ENCODE measurements at places on chromosomes 5 and 9. TPM values are rescaled to one million over a fixed set of nuclear protein-coding genes. Genes with fewer than 3 reads are reported as not detected.

The STING1 gene
- total RNA-seq = 26.6 TPM

The STXBP1 gene
- total RNA-seq = 40.7 TPM

- no peak overlapping the region for H3K4me3 ChIP-seq
- peaks cover 80% of the 10 kb centered on the region for H3K4me1 ChIP-seq
- no peaks in the 10 kb centered on the region for H3K27me3 ChIP-seq
Measured at GRCh38 chr5:149938791-149939358, 5.7 kb downstream of the PDE6A start.

DNA sequence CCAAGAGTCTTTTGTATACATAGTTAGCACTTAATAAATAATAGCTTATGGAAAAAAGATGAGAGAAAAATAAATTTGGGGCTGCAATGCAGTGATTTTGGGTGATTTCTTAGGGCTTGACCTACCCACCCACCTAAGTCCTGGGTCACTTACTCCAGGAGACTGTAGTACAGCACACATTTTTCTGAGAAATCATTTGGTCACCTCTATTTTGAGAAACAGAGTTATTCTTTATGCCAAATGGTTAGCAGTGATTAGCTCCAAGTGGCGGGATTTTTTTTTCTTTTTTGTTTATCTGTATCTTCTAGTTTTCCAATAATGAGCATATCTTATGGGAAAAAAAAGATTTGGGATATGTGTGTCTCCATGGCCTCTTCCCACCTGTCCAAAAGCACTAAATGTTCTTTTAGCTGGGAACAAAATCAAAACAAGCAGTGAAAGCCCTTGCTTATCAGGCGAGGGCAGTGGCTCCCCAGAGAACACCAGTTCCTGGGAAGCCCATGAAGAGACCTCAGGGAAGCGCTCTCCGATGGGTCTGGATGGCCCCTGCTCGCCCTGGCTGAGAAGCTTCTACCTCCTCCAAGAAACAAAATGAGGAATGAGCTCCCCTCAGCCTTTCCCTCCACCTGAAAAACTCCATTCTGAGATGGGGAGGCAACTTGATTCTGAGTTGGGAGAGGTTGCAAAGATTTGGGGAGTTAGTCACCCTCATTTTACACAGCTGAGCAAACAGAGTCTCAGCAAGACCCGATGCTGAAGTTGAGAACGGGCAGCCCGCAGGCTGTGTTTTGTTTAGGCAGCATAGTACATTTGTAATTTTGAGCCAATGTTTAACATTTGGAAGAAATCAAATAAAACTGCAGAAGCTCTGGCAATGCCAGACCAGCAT is 69.9 kb downstream of the CYFIP2 start:
- no peak for DNase-seq

All from chondrocyte (in vitro differentiated cells).